ENCODE measurements at places on chromosomes 3 and 15. TPM values are rescaled to one million over a fixed set of nuclear protein-coding genes. Genes with fewer than 3 reads are reported as not detected.

- no peak for DNase-seq
Measured at GRCh38 chr3:149321136-149321535, 12.3 kb downstream of the TM4SF18 start.

- DNase-seq = no peak
Measured at GRCh38 chr3:143266511-143266910, 146.9 kb downstream of the CHST2 start.

- DNase-seq = no peak
Measured at GRCh38 chr15:78837131-78837530, 25.9 kb upstream of the ADAMTS7 start.

CHDH gene
- polyA plus RNA-seq = 0.04 TPM

- DNase-seq = no peak
Measured at GRCh38 chr15:48059791-48060190, 61.0 kb upstream of the SLC24A5 start.

LTK gene
- polyA plus RNA-seq = not detected

DNA sequence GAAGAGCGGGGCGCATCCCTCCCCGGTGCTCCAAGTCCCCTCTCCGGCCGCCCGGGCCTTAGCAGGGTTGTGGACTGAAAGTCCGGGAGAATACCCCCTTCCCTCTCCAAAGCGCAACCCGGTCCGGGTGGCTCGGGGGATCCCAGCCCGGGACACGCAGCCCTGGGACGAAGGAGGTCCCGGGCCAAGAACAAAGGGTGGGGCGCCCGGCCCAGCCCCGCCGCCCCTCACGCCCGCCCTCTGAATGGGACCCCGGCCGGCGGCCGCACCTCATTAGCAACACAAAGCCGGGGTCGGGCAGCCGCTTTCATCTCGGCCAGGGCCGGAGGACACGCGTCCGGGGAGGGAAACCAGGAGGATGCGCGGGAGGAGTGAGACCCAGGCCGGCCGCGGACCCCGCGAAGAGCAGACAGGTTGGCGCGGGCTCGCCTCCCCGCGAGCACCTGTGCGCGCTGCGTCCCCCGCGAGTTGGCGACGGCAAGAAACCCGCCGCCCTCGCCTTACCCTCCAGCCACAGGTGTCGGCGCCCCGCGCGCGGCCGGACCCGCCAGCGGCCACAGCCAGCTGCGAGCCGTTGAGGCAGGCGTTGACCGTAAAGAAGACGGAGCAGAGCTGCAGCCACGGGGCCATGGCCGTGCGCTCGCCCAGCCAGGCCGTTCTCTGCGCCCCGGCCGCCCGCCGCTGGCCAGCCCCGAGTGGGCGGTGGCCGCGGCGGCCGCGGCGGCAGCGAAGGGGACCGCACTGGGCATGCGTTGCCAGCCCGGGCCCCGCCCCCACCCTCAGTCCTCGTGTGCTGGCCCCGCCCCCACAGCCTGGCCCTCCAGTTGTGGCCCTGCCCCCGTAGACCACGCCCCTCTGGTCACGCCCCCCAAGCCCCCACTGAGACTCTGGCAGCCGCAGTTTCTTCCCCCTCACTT is at the start of gene IL17RD:
Gene IL17RD, minus strand, starts transcription at position 697 of the 917 bp plus-strand sequence. Its CDS starts 67 bp downstream, at position 630.
- DNase-seq = no peak

DNA sequence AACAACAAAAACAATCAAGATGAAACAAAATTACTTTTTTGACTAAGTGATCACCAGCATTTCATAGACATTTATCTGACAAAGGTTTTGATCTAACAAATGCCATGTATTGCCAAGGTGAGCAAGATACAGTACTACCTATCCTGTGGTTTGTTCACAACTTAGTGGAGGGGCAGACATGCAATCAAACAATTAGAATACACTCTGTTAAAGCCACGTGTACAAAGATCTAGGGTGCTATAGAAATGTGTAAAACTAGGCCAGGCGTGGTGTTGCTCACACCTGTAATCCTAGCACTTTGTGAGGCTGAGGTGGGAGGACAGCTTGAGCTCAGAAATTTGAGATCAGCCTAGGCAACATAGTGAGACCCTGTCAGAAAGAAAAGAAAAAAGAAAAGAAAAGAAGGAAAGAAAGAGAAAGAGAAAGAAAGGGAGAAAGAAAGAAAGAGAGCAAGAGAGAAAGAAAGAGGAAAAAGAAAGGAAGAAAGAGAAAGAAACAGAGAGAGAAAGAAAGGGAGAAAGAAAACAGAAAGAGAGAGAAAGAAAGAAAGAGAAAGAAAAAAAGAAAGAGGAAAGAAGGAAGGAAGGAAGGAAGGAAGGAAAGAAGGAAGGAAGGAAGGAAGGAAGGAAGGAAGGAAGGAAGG is 1.4 kb upstream of the TRIM69 start:
- DNase-seq = no peak

GRCh38 chr3:69567023-69567709 is 172.1 kb upstream of the MITF start:
- DNase-seq = no peak

DNA sequence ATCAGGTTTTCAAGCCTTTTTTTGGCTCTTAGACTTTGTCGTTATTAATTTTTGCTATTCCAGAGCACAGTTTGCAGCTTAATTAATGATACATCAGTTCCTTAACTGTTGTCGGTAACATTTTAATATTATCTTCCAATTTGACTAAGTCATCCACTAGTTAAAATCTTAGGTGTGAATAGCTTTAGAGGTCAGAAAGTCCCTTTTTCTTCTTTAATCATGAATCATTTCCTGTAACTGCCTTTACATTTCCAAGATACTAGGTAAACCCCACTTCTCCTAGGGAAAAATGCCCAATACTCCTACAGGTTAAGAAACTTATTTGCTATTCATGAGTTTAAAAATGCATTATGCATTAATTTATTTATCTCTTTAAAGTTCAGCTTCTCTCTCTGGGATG is 260.9 kb upstream of the CFAP20DC start:
- no peak for DNase-seq

DNA sequence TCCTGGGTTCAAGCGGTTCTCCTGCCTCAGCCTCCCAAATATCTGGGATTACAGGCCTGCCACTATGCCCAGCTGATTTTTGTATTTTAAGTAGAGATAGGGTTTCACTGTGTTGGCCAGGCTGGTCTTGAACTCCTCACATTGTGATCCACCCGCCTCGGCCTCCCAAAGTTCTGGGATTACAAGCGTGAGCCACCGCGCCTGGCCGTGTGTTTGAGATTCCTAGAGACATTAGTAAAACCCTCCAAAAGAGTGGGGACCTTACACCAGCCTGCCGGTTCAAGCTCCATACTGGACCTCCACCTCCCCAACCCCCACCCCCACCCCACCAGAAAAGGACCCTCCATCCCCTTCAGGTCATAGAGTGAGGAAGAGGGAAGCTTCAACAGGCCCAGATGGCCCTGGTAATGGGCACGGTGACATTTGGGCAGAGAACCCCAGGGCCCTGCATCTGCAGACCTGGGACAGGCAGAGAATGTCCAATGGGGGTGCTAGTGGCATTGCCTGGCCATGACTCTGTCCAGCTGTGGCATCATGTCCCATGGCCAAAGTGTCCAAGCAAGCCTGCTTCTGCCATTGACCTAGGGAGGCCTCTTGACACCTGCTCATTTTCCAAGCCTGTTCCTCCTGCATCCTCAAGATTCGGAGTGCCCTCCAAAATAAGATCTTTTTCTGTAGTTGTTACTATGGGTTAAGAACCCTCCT is 108.9 kb upstream of the KLF13 start:
- DNase-seq = no peak

KCNAB1 gene
- polyA plus RNA-seq = 0.03 TPM

DNA sequence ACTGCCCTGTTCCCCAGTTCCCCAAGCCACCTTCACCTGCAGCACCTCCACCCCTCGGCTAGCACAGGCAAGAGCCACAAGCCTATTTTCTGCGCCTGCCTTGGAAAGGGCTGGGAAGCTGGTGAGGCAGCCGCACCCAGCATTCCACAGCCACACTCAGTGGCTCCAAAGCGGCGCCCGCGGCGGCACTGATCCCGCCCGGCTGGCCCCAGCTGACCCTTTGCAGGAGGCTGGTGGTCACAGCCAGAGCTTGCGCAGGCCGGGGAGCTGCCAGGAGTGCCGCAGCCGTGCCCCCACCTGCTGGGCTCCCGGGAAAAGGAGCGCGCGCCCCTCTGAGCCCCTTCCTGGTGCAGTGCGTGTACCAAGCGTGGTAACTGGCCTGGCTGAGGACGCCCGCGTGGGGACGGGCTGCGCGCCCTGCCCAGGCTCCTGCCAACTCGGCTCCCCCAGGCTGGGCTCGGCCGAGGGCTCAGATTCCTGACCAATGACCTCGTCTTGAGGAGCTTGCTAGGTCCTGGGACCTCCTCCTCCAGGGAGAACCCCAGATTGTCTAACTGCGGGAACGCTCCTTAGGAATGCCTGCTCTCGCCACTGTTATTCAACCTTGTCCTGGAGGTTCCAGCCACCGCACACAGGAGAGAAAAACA is 13.3 kb downstream of the GRAMD2A start:
- DNase-seq = no peak

ZNF639 gene
- 7.6 TPM for polyA plus RNA-seq

- no peak for DNase-seq
Measured at GRCh38 chr15:73782344-73782959, 29.3 kb upstream of the INSYN1 start.

GRCh38 chr3:43523454-43524053 is 98.3 kb downstream of the ANO10 start:
- DNase-seq = no peak

GRCh38 chr15:96448923-96449322 is 118.4 kb downstream of the NR2F2 start:
- no peak for DNase-seq

STRA6 gene
- not detected for polyA plus RNA-seq

GRCh38 chr3:51568036-51568435 is 29.5 kb downstream of the RAD54L2 start:
- no peak for DNase-seq

GRCh38 chr15:92655178-92655995 is at the start of gene FAM174B:
FAM174B (minus strand) TSS chr15:92655775.
- DNase-seq = no peak

CSTA gene
- polyA plus RNA-seq = 649 TPM

- DNase-seq = no peak
Measured at GRCh38 chr3:30685267-30685667, 78.9 kb downstream of the TGFBR2 start.

Data from keratinocyte (primary cell).